ENCODE measurements at places on chromosomes 11 and 22.

- no peak for DNase-seq
Observed at GRCh38 chr11:120894202-120894985, 129.5 kb upstream of the TBCEL start.

GRCh38 chr11:57313071-57313787 lies 11.5 kb downstream of the TNKS1BP1 start:
- DNase-seq = no peak

- no peak for DNase-seq
Observed at GRCh38 chr22:16387088-16387487, 205.5 kb downstream of the CCT8L2 start.

- no peak for DNase-seq
Observed at GRCh38 chr11:117180020-117180419, 1.5 kb downstream of the SIDT2 start.

DNA sequence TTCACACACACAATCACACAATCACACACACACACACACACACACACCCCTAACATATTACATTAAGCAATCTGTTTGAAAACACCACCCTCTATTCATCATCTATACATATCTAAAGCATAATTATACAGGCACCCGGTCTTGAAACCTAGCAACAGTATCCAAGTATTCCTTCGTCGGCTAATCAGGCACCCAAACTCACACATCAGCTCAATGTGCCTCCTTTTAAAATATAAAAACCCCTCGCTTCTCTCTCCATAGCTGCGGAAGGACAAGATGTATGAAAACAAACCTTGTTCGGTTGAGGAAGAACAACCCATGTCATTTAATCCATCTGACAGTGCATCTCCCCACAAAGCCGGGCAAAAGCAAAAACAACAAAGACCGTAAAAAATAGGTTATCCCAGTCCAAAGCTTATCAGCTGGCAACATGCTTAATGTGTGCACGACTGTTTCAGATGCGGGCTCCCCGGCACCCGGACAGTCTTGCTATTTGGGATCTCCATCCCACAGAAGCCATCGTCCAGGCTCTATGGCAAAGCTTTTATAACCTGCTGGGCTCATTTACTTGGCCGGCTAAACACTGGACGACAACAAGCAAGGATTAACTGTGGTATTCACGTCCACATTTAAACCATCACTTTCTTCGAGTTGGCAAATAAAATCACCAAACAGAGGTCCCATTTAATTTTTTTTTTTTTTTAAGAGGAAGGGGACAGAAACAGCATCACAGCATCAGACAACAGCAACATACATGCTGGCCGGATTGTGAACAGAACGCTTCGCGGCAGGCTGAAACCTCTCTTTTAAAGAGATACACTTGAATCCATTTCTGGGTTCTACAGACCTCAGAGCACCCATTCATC lies 365.5 kb downstream of the SHANK2 start:
- peak; percentile 23 for DNase-seq

GRCh38 chr11:130891326-130891725 lies 25.0 kb downstream of the SNX19 start:
- no peak for DNase-seq

DNA sequence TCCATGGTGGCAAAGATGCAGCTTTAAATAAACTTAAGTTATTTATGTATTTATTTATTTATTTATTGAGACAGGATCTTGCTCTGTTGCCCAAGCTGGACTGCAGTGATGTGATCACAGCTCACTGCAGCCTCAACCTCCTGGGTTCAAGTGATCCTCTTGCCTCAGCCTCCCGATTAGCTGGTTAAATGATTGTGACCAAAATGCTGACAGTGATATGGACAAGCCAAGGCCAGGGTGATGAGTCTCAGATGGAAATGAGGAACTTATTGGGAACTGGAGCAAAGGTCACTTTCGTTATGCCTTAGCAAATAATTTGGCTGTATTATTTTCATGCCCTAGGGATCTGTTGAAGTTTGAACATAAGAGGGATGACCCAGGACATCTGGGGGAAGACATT lies 9.3 kb upstream of the LRP5 start:
- DNase-seq = no peak

GRCh38 chr11:100442017-100442416 lies 245.1 kb upstream of the ARHGAP42 start:
- DNase-seq = no peak

DNA sequence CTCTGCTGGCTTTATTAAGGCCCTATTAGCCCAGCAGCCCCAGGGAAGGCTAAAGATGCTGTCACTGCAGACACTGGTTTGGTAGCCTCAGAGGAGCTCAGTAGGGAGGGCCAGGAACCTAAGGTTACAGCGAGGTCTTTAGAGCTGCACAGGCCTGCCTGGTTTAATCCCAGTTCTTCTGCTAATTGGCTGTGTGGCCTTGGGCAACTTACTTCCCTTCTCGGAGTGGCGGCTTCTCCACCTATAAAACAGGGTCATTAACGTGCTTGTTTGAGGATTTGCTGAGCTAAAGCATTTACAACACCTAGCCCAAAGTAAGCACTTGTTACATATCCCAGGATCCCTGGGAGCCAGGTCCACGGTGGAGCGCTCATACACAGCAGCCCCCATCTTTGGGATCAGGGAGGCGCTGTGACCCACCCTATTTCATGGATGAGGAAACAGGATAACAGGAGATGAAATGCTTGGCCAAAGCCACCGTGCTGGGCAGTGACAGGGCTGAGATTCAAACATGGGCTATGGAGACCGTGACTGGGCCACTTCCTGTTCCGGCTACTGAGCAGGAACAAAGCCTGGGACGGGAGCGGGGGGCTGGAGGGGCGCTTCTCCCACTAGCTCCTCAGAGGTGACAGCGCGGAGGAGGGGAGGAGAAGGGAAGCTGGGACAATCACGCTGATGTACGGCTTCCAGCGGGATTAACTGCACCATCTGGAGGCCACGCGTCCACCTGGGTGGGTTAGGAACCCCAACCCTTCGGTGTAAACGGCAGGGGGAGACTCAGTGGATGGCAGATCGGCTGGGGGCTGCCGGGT lies 61.5 kb downstream of the IGLL1 start:
- no peak for DNase-seq

DNA sequence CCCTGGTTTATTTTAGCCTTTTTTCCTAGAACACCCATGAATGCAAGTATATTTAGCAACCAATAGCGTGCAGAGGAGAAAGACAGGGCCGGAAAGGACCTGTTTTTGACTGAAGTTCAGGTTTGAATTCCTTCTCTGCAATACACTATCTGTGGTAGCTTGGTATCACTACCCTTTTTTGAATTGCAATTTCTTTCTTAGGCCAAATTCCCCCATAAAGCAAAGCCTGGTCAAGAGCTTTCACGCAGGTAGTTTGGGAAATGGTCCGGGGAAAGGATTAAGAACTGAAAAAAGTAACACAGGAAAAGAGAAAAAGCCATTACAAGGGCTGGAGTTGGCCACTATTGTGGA lies 38.8 kb upstream of the PAMR1 start:
- no peak for DNase-seq

GRCh38 chr11:120289426-120289825 lies 35.7 kb upstream of the TLCD5 start:
- no peak for DNase-seq

DNA sequence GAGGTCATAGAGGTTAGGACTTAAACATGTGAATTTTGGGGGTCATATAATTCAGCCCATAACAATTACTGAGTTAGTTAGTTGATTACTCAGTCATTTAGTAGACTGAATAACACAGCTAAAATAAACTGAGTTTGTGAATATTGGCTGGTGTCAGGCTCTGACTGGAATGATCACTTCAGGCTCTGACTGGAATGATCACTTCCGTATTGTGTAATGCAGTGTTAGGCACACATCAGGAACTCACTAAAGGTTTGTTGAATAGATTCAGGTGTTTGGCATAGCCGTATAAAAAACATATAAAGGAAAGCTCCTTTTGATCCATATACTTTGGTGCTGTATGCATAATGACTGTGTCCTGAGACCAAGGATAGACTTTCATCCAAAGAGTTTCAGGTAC lies 610.5 kb downstream of the INSC start:
- DNase-seq = no peak

DNA sequence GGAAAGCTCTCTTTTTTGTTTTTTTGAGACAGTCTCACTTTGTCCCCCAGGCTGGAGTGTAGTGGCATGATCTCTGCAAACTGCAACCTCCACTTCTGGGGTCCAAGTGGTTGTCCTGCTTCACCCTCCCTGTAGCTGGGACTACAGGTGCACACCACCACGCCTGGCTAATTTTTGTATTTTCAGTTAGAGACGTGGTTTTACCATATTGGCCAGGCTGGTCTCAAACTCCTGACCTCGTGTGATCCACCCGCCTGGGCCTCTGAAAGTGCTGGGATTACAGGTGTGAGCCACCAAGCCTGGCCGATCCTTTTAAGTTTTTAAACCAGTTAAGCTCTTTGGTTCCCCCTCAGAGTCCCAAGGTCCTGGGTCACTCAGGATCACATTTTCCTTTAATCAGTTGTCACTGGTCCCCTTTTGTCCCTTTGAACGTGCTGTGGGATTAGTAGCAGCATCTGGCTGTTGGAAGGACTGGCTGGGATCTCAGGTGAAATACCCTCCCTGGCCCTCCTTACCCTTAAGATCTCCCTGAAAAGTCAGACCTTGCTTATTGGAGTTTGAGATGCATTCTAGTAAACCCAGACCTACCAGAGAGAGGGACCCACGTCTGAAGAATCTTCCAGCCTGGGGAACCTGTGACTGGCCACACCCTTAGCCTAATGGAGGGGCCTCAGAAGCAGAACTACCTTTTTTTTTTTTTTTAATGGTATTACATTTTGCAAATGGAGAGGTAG lies 8.1 kb downstream of the MALAT1 start:
- DNase-seq = peak; percentile 75

GRCh38 chr22:37965940-37966664 lies 12.6 kb downstream of the POLR2F start:
- DNase-seq = no peak

DNA sequence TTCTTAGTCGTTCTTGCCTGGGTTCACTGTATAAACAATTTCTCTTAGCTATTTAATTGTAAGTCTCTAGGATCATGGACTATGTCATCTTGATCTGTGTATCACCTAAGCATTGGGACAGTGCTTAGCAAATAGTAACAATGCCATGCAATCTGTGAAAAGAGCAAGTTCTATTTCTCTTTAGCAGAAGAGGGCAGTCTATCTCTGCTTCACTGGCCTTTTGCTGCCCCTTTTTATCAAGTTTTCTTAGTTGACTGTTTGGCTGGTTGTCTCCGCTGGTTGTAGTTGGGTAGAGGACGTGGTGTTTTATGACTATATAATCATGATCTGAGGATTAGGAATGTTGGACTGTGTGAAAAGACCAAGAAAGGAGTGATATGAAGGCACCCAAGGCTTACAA lies 315.0 kb downstream of the JRKL start:
- DNase-seq = no peak

GRCh38 chr11:102293873-102294601 lies 23.2 kb upstream of the BIRC3 start:
- no peak for DNase-seq

GRCh38 chr11:19597876-19598275 lies 114.8 kb upstream of the NAV2 start:
- DNase-seq = no peak

DNA sequence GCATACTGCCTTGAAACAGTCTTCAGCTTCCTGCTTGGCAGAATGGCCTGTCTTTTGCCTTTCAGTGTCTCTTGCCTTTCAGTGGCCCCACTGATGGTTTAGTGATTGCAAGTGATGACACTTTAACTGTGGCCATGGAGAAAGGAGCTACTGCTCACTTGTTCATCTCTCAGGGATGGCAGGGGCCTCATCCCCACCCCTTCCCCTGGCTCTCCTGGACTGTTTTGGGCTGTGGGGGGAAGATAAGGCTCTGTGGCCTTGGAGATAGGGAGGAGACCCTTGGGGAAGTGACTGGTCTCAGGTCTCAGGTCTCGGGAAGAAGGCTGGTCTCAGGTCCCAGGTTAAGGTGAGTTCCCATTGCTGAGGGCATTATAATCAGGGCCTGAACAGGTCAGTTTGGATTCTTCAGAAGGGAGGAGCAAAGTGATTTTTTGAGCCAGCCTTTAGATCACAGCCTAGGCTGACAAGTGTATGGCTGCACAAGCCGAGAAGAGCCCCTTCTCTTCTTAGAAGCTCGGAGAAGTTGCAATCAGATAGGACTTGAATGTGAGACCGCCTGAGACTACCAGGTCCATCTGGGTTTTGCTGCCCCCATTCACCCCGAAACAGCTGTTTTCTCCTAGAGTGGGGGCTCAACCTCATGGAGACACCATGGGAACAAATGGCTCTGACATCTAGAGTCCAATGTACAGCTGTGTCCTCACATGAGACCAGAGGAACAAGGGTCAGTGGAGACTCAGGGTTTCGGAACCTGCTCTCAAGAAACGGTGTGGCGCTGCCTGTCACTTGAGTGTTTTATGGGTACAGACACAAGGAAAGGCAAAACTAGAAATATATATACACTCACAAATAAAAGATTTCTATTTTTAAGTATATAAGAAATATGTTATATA lies 15.9 kb upstream of the P2RY2 start:
- no peak for DNase-seq

DNA sequence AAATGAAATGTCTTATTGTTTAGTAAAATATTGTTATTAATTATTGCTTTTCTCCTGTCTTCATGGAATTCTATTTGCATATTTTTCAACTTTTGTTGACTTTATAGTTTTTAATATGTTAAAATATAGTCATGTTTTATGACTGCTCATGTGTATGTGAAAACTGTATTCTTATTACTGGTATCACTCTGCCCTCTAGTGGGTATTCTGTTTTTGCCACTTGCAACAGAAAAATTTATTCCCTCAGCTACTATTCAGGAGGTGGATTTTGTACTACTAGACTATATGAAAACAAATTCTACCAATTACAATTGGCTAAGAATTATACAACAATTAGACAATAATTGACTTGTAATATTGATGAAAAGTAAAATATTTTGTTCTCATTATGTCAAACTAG lies 45.0 kb downstream of the OR4C6 start:
- peak; percentile 14 for DNase-seq

- no peak for DNase-seq
Observed at GRCh38 chr11:67492801-67493547, 10.1 kb downstream of the AIP start.

DNA sequence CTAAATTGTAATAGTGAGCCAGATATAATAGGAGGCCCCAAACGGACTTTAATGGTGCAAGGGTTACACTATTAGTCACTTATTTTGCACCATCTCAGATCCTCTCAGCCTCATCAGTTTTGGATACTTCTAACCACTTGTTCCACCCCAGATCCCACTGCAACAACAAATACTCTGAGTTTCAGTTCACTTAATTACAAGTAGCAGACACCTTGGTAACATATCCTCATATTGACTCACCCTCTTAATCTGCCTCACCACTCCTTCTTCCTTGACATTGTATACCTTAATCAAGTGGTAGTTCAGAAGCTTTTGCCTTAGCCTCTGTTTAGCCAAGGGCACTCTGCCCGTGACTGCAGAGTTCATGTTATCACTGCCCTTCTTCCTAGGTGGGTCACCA lies 256.1 kb upstream of the UBASH3B start:
- DNase-seq = no peak

GRCh38 chr11:27965559-27965958 lies 142.4 kb downstream of the KIF18A start:
- DNase-seq = no peak

- no peak for DNase-seq
Observed at GRCh38 chr22:50473855-50474671, 772 bp downstream of the SBF1 start.

- no peak for DNase-seq
Observed at GRCh38 chr11:122030286-122030685, 85.7 kb downstream of the BLID start.

Measured in NCI-H1436 (cell line).